Activated naive CD8-positive, alpha-beta T cell treated with anti-CD3 and anti-CD28 coated beads, Interleukin-2, amount 50 U/mL, for 24 hours (primary cell): ENCODE measurements at places on chromosomes 2 and 18.

DNA sequence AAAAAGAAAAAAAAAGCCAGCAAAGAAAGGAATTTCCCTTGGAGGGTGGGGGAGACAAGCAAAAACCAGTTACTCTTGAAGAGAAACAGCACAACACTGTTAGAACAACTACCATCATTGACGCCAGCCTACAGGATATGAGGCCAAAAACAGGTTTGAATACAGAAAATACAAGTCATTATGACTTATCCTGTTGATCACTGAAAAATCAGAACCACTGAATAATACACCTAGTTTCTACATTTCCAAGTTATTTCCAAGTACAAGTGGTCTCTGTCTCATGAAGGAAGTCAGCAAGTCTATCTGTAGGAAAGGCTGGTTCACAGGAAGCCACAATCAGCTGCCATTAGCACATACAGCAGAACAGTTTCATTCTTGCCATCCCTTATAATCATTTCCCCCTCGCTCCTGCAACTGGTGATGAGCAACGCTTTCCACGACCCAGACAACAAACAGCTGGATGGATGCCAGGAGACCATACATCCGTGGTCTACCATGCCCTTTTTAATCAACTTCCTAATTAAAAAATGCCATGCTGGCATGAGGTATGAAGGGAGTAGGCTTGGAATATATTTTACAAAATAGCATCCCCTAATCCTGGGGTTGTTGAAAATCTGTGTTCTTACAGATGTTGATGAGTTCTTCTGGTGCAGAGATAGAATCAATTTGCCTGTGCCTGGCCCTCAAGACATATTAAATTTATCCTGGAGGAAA, 10.4 kb downstream of the MYT1L start:
- DNase-seq = no peak

DNA sequence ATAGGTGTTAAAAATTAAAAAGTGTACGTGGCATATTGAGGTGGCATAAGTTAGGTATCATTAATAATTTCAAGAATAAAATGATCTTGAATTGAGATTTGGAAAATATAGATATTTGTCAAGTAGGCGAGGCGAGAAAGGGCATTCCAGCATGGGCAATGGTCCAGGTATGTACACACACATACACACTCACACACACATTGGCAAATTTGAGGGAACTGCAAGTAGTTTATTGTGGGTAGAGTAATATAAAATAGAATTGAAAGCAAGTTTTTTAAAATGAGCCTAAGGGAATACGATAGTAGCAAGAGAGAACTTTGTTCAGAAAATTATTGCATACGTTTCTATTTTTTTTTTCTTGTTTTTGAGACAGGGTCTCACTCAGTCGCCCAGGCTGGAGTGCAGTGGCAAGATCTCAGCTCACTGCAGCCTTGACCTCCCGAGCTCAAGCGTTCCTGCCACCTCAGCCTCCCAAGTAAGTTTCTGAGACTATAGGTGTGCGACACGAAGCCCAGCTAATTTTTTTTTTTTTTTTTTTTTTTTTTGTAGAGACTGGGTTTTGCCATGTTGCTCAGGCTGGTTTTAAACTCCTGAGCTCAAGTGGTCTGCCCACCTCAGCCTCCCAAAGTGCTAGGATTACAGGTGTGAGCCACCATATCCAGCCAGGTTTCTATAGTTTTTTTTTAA, 96.7 kb upstream of the SLC39A10 start:
- no peak for DNase-seq

GRCh38 chr2:73386894-73387636, 1.4 kb downstream of the ALMS1 start:
- DNase-seq = no peak

DNA sequence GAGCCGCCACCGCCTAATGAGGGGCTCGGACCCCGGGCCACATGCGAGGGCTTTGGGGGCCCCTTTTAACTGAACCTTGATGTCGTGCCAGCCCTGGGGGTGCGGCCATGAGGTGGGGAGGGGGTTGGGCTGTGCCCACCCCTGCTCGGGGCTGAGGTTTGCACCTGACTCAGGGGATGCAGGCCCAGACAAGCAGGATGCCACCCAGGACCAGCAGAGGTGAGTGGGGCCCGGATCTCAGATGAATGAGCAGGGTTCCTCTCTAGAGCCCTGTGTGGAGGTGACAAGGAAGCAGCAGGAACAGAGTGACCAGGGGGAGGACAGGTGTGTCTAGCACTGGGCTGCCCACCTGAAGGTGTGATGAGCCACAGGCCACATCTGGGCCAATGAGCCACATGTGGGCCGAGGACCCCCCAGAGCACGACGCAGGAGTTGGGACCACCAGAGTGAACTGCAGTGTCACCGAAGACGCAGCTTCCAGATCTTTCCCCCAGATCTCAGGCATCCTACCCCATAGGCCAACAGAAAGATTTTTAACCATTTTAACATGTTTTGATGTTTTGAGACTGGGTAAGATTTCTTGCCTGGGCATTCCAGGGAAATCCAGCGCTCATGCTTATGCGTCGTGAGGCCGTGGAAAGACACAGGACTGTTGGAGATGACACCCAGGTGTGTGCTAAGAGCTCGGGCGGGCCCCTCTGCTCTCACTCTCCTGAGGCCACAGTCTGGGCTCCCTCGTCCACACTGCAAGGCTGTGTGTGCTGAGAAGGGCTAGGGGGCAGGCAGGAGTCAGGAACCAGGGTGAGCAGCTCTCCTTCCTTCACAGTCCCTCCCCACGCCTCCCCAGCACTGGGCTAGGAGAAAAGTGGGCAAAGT, 73.6 kb downstream of the DDX1 start:
- no peak for DNase-seq

DNA sequence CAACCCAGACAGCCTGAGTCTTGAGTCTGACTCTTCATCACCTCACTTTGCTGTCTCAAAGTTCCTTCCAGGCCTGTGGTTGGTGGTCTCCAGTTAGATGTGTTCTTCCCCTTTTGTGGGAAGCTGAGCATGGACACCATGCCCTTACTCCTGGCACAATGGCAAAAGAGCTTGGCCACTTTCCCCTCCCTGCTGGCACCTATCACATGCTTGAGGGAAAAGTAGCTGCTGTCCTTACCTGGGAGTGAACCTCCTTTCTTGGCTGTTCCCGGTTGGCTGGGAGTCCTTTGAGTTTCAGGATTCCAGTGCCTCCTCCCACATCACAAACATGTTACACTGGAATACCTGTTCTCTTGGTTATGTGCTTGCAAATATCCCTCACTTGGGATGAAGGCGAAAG, 97.8 kb downstream of the GATA6 start:
- no peak for DNase-seq

DNA sequence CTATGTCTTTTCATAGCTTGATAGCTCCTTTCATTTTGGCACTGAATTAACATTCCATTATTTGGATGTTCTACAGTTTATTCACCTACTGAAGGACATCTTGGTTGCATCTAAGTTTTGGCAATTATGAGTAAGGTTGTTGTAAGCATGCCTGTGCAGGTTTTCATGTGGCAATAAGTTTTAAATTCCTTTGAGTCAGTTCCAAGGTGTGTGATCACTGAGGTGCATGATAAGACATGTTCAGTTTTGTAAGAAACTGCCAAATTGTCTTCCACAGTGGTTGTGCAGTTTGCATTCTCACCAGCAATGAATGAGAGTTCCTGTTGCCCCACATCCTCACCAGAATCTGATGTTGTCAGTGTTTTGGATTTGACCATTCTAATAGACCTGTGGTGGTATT, 24.2 kb downstream of the XDH start:
- DNase-seq = no peak

DNA sequence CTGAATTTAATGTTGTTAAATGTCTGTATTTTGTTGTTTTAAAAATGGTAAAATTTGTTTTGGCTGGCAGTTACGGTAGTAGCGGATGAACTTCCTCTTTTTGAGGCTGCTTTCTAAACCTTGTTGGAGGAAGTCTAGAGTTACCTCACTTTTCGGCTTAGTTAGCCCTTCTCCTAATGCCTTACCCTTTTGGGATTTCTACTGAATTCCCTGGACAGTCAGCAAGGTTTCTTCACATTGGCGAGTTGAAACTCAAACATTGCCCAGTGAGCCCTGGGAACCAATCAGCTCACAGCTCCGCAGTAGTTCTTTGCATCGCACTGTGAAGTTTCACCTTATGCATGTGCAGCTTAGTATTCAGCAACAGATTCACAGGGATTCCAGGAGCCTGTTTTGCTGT, 55.2 kb downstream of the TMEM247 start:
- DNase-seq = no peak

DNA sequence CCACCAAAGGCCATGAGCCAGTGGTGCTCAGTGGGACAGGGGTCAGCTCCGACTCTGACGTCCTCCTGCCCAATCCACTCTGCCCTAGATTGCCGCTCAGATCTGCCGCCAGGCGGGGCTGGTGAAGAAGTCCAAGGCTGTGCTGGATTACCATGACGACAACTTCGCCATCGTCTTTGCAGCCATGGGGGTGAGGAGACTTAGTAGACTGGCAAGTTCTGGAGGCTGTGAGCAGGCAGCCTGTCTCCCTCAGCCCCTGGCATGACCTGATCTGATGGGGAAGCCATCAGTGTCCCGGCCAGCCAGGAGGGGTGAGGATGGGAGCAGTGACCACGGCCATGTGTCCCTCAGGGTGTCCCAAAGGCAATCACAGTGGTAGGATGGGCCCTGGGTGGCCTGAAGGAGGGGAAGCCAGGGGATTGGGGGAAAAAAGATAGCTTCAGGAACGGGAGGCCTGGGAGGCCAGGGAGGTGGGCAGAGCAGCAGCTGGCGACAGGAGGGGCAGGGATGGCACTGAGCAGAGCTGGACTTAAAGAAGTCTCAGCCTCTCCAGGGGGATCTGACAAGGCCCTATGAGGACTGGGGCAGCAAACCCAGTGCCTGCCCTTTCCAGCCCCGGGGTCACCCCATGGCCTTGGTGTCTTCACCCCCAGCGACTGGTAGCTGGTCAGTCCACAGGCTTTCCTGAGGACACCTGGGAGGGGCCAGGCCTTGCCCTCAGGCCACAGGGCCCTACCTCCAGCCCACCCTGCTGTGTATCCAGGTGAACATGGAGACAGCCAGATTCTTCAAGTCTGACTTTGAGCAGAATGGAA, 17.4 kb upstream of the ANKRD53 start:
- DNase-seq = no peak

DNA sequence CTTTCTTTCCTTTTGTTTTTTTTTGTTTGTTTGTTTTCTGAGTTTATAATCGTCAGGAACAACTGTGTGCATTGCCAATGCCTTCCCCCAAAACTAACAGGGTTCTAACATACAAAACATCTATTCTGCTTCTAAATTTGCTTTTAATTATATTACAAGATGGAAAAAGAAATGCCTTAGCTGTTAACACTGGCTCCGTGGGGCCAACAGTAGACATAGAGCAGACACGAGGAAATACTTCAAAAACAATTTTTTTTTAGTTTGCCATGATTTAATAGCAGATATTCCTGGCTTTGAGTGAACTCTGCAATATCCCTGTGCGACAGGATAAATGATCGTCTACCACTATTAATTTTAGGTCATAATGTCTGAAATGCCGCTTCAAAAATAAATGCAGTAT, 153.3 kb upstream of the HNRNPA3 start:
- no peak for DNase-seq

GRCh38 chr2:204888222-204888621, 342.9 kb downstream of the PARD3B start:
- no peak for DNase-seq

DNA sequence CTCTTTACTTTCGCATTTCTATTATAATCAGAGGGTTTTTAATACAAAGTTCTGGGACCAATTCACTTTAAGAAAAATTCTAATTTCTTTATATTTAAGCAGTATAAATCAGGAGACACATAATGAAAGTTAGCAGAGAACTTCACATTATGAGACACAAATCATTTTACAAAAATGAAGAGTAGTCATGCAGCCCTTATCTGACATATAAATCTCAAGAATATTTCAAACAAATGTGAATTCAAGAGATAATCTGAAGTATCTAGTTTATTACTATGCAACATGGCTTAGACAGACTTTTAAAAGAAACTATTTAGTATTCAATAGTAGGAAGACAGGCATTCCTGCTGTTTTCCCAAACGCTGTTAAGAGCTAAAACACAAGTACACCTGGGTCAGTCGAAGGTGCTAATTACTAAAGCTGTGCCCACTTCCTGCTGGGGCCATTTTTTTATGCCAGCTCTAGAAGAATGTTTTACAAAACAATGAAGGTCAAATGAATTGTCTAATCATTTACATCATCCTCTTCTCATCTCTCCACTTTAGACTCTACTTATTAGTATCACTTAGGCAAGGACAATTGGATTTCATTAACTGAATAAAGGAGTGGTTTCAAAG, 40.2 kb downstream of the CWC22 start:
- DNase-seq = no peak

- DNase-seq = no peak
Observed at GRCh38 chr2:144430722-144431391, 89.1 kb downstream of the ZEB2 start.

DNA sequence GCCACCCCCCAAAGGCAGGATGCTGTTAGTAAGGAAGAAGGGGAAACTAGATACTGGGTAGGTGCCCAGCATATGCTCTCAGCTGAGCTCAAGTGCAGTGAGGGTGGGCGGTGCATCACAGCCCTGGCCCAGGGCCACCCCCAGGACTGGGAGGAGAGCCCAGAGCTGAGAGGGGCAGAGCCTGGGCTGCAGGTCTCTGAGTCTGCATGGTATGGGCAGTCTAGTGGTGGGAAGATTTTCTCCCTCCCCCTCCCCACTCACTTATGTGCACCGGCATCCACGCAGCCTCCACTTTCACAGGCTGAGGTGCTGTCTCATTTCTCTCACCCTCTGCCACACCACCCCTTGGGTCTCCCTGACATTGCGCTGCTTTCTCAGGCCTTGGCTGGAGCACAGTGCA, 48.5 kb upstream of the CAB39 start:
- peak; percentile 40 for DNase-seq

DNA sequence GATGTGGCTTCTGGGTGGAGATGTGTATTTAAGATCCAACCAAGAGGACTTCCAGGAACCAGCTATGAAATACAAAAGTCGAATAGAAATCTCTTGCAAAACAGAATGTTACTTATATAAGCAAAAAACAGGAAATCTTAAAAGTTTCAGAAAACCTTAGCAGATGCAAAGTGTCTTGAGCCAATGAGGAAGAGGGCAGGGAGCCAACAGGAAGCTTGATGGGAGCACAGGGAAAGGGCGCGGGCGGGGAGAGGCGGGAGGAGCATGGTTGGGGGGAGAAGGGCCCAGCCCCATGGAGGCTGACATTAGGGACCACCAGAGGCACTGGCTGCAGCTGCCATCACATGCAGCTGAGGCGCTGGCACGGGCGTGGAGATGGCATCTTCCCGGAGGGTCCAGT, 203.3 kb downstream of the SNTG2 start:
- no peak for DNase-seq

- peak; percentile 5 for DNase-seq
Observed at GRCh38 chr18:61502472-61502871, 169.2 kb downstream of the CDH20 start.

DNA sequence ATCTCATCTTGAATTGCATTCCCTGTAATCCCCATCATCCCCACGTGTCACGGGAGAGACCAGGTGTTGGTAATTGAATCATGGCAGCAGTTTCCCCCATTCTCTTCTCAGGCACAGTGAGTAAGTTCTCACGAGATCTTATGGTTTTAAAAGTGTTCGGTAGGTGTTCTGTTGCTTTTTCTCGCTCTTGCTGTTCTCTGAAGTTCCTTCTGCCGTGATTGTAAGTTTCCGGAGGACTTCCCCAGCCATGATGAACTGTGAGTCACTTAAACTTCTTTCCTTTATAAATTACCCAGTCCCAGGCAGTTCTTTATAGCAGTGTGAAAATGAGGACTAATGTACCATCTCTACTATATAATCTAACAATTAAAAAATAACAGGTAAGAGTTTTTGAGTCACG, 409.9 kb upstream of the NRXN1 start:
- DNase-seq = no peak
